ENCODE measurements at places on chromosomes 16 and 17.

DNA sequence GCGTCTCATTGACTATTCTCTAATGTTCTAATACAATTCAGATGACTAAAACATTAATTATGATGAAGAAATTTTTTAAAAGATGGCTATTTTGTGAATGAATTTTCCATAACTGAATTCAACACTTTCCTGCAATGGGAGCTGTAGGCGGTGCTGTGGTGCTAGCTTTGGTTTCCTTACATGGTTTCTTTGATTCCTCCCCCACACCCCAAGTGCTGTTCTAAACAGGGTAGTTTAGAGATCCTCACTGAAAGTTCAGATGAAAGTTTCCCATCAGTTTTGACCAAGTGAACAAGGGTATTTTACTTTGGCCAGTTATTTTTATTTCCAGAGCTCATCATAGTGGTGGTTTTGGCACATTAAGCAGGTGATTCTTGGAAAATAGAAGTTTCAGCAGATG, 26.0 kb upstream of the MRC2 start:
- DNase-seq, result no peak

GRCh38 chr16:87563022-87563421, 39.3 kb upstream of the JPH3 start:
- no peak for DNase-seq

- DNase-seq, result no peak
Measured at GRCh38 chr17:6506679-6507231, 49.6 kb downstream of the PITPNM3 start.

- peak; percentile 43 for DNase-seq
Measured at GRCh38 chr17:142102-142661, 4.8 kb downstream of the SCGB1C2 start.

GRCh38 chr17:19248928-19249574, 11.9 kb downstream of the EPN2 start:
- DNase-seq, result peak; percentile 70

GRCh38 chr16:89006036-89006752, 29.2 kb upstream of the CBFA2T3 start:
- DNase-seq, result no peak

DNA sequence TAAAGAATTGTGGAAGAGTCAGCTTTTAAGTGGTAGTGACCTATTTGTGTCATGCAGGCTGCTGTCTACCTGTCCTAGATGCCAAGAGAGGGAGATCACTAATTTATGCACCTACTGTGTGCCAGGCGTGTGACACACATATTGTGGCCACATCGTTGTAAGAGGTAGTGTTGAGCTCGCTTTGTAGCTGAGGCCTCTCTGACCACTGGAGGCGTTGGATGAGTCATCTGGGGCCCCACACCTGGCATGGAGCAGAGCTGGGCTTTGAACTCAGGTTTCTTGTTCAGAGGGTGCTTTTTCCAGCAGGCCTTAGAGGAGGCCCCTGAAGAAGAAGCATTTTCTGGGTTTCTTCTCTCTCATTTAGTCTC, 52.3 kb upstream of the LGALS9 start:
- DNase-seq, result no peak

DNA sequence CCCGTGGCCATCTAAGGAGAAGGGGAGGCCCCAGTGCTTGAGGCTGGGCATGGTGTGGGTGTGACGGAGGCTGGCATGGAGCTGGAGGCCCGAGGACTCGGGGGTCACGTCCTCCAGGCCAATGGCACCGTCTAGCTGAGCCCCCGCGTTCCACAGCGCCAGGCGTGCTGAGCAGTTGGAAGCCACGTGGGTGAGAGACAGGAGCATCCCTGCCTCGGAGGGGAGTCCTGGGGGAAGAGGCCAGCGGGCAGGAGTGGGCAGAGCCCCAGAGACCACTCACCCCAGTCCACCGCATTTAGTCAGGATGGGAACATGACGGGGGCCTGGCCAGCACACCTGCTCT, 78.8 kb downstream of the RMI2 start:
- DNase-seq, result no peak
